ENCODE measurements at places on chromosomes 11 and 22.
A peak's percentile ranks its signal among the peaks of the same experiment; 100 is the strongest.

DNA sequence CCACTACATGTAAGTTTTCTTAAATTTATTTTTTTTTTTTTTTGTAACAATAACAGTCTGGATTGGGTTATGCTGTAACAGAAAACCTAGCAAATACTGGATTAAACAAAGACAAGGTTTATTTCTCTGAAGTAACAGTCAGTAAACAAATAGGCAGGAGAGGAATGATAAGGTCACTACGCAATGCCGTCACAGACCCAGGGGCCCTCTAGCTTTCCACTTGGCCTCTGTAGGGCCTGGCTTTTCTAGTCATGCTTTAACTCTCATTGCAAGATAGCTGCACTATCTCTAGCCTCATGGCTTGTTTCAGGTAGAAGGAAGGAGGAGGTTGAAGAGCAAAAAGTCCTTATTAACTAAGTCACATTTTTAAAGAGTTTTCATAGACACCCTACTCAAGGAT lies 6.5 kb downstream of the OR10A6 start:
- H3K27me3 ChIP-seq, result peaks cover 44% of the 10 kb centered on the region
- H3K36me3 ChIP-seq, result no peaks in the 10 kb centered on the region
- H3K4me3 ChIP-seq, result no peak overlapping the region

DNA sequence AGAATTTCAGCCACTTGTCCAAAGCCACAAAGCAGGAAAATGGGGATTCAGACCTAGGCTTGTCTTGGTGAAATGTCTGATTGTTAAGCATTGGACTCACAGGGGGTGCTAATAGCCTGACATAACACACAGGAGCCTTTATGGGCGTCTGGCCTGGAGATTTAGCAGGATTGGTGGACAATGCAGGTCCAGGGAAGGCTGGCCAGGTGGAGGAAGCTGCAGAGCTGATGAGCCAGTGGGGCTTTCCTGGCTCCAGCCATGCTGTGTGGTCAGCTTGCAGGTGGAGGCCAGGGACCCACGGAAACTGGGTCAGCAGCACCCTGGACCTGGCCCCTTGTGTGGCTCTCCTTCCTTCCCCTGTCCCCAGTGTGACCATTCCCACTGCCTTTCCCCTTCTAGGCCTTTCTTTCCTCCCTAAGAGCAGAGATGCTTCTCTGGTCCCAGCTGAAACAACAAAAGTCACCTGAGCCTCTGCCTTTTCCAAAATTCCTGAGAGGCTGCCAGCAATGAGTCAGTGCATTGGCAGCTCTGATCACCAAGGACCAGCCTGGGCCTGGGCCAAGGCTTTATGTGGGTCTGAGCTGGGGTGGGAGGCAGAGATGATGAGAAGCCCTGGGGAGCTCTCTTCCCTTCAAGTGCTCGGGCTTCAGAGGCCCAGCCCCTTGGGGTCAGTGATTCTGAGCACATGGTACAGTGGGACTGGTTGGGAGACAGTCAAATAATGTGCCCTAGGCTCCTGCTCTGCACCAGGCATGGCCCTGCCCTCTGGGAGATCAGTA lies 85.2 kb downstream of the CCDC81 start:
- peaks cover 7% of the 10 kb centered on the region for H3K4me1 ChIP-seq
- no peak overlapping the region for H3K27ac ChIP-seq
- H3K4me3 ChIP-seq, result no peak overlapping the region
- no peak for DNase-seq

GRCh38 chr22:28826921-28827320 lies 26.6 kb upstream of the XBP1 start:
- H3K36me3 ChIP-seq, result peaks cover 3% of the 10 kb centered on the region
- H3K4me1 ChIP-seq, result peaks cover 51% of the 10 kb centered on the region
- H3K4me3 ChIP-seq, result no peak overlapping the region
- H3K27me3 ChIP-seq, result no peaks in the 10 kb centered on the region
- H3K27ac ChIP-seq, result no peak overlapping the region
- DNase-seq, result no peak

DNA sequence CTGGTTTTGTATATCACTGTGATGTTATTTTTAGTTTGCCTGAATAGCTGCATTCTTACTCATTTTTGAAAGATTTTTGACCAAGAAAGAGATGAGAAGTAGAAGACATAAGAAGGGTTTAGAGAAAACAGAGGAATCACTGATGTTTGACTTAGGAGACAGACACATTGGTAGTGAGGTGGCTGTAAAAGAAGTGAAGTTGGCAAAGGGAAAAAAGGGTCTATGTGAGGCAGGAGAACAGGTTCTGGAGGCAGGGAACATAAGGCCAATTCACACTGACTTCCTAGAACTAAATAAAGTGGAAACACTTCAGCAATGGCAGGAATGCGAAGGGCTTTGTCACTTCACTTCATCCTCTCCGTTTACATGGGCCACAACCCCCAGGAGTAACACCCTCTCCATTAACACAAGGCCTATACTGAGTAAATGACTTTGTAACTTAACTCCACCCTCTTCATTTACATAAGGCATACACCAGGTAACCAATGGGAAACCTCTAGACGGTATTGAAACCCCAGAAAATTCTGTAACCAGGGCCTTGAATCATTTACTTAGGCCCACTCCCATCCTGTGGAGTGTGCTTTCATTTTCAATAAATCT lies 36.5 kb downstream of the CTSC start:
- H3K4me3 ChIP-seq, result peak overlapping the region; percentile 66
- DNase-seq, result no peak
- H3K27me3 ChIP-seq, result no peaks in the 10 kb centered on the region
- peaks cover 56% of the 10 kb centered on the region for H3K36me3 ChIP-seq

- no peak for DNase-seq
- no peak overlapping the region for H3K4me3 ChIP-seq
- H3K27ac ChIP-seq, result no peak overlapping the region
- H3K27me3 ChIP-seq, result no peaks in the 10 kb centered on the region
- H3K4me1 ChIP-seq, result no peaks in the 10 kb centered on the region
Observed at GRCh38 chr11:32244453-32244852, 153.6 kb downstream of the RCN1 start.

DNA sequence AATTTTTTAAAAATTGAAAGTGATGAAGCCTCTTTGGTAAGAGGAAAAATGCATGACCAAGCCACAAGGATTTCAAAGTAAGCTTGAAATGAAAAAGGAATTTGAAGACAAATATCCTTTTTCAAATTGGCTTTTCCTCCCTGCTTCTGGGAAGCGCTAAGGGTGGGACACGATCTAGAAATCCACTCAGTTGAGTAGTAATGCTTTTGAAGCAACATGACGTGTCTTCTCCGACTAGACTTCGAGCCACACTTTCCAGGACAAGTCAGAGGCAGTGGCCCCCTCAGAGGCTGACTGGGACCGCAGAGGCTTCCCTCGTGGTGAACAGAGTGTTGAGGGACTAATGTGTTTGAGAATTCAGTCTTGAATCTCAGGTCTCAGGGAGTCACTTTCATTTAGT lies 39.8 kb downstream of the KREMEN1 start:
- DNase-seq, result no peak
- H3K27ac ChIP-seq, result no peak overlapping the region
- no peaks in the 10 kb centered on the region for H3K36me3 ChIP-seq
- H3K4me1 ChIP-seq, result no peaks in the 10 kb centered on the region

DNA sequence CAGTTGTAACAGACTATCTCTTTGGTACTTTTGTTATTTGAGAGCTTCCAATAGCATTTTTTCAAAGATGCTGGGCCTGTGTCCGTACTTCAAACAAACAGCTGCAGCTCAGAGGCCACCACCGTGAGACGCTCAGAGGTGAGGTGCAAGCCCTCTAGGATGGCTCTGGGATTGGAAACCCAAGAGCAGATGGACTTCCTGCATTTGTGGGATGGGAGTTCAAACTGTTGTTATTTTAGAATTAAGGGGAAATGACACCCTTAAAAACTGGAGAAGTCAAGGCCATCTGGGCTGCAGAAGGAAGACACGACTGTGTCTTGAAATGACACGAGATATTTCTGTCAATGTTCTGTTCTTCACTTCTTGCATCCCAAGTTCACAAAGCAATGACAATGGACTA lies 9.2 kb upstream of the IL10RA start:
- peaks cover 4% of the 10 kb centered on the region for H3K36me3 ChIP-seq
- H3K27me3 ChIP-seq, result no peaks in the 10 kb centered on the region
- no peak overlapping the region for H3K4me3 ChIP-seq
- peaks cover 73% of the 10 kb centered on the region for H3K4me1 ChIP-seq
- DNase-seq, result no peak

- no peaks in the 10 kb centered on the region for H3K27me3 ChIP-seq
- no peak overlapping the region for H3K27ac ChIP-seq
Observed at GRCh38 chr11:95918720-95919119, 5.2 kb downstream of the MTMR2 start.

- no peak overlapping the region for H3K27ac ChIP-seq
- no peak overlapping the region for H3K4me3 ChIP-seq
- peaks cover 1% of the 10 kb centered on the region for H3K36me3 ChIP-seq
- H3K27me3 ChIP-seq, result peaks cover 93% of the 10 kb centered on the region
- DNase-seq, result no peak
Observed at GRCh38 chr11:75689863-75690609, 21.2 kb upstream of the MAP6 start.

DNA sequence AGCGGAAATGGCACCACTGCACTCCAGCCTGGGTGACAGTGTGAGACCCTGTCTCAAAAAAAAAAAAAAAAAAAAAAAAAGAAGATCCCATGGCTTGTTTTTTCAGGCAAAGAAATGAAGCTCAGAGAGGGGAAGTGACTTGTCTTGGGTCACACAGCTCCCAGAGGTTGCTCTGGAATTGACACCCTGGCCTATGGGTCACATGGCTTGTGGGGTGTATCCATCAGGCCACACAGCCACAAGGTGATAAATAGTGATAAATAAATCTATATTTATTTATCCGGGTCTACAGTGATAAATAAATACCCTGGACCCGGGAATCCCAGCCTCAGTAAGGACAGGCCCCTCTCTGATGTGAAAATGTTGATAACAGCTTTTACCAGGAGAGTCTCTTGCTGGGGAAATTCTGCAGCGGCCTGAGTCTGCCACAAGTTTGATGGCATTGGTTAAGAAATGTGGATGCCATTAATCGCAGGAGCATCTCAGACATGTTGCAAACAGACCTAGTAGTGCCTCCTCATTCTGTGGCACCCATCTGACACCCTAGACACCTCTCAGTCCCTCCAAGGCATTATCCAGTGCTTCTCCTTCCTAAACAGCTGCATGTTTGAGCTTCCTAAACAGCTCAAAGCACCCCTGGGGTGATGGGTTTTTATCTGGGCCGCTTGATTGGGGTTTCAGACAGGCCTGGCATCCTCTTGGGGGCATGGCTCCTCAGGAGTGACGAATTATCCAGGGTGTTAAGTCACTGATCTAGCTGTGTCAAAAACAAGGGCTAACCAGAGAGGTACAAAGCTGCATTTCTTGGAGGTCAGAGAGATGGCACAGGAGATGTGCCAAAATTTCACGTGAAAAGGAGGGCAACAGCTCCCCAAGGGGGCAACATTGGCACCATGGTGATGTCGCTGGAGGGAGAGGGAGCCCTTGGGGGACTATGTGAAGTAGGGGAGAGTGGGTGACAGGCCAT lies 1.9 kb upstream of the EMID1 start:
- no peak overlapping the region for H3K4me3 ChIP-seq
- DNase-seq, result no peak
- peaks cover 35% of the 10 kb centered on the region for H3K4me1 ChIP-seq
- H3K27ac ChIP-seq, result no peak overlapping the region
- peaks cover 8% of the 10 kb centered on the region for H3K27me3 ChIP-seq

GRCh38 chr11:118100691-118101232 lies 14.0 kb upstream of the SMIM35 start:
- DNase-seq, result no peak
- H3K36me3 ChIP-seq, result no peaks in the 10 kb centered on the region
- H3K4me1 ChIP-seq, result no peaks in the 10 kb centered on the region
- H3K4me3 ChIP-seq, result no peak overlapping the region
- peaks cover 60% of the 10 kb centered on the region for H3K27me3 ChIP-seq

GRCh38 chr11:62602141-62603071 lies 741 bp upstream of the MTA2 start:
- no peak for DNase-seq
- H3K4me1 ChIP-seq, result peaks cover 55% of the 10 kb centered on the region
- peaks cover 39% of the 10 kb centered on the region for H3K36me3 ChIP-seq
- no peaks in the 10 kb centered on the region for H3K27me3 ChIP-seq
- H3K4me3 ChIP-seq, result peak overlapping the region; percentile 84

GRCh38 chr11:93652679-93653078 lies 8.8 kb upstream of the CEP295 start:
- H3K27me3 ChIP-seq, result peaks cover 28% of the 10 kb centered on the region
- no peaks in the 10 kb centered on the region for H3K36me3 ChIP-seq
- no peaks in the 10 kb centered on the region for H3K4me1 ChIP-seq
- no peak overlapping the region for H3K4me3 ChIP-seq
- H3K27ac ChIP-seq, result no peak overlapping the region

DNA sequence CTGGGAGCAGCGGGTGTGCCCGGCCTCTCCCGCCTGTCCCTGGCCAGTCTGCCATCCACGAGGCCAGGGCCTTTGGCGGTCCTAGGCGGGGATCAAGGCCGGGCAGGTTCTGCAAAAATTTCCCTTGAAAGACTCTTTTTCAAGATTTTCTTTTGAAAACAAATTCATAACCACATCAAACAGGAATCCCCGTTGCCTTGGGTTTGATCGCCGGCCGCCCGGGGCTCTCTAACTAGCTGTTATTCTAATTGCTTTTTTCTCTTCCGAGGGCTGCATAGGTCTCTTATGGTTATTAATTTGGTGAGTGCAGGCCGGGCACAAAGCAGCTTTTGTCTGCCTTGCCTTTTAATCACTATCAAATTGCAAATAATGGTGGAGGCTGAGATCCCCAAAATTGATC lies 42.0 kb downstream of the CDKN1C start:
- no peak for DNase-seq
- H3K36me3 ChIP-seq, result no peaks in the 10 kb centered on the region
- no peak overlapping the region for H3K4me3 ChIP-seq
- H3K27ac ChIP-seq, result no peak overlapping the region

- H3K27ac ChIP-seq, result no peak overlapping the region
- H3K4me3 ChIP-seq, result no peak overlapping the region
- H3K4me1 ChIP-seq, result no peaks in the 10 kb centered on the region
- H3K36me3 ChIP-seq, result no peaks in the 10 kb centered on the region
- DNase-seq, result no peak
- H3K27me3 ChIP-seq, result peaks cover 81% of the 10 kb centered on the region
Observed at GRCh38 chr22:44245438-44245837, 64.7 kb downstream of the PARVG start.

- H3K27ac ChIP-seq, result no peak overlapping the region
- peaks cover 12% of the 10 kb centered on the region for H3K36me3 ChIP-seq
- peaks cover 40% of the 10 kb centered on the region for H3K4me1 ChIP-seq
- H3K4me3 ChIP-seq, result no peak overlapping the region
- H3K27me3 ChIP-seq, result no peaks in the 10 kb centered on the region
Observed at GRCh38 chr11:33291004-33291777, 34.0 kb downstream of the HIPK3 start.

GRCh38 chr11:117179048-117179999 lies 781 bp downstream of the SIDT2 start:
- peak; percentile 39 for DNase-seq
- peaks cover 14% of the 10 kb centered on the region for H3K36me3 ChIP-seq
- peak overlapping the region; percentile 90 for H3K27ac ChIP-seq
- no peaks in the 10 kb centered on the region for H3K27me3 ChIP-seq

DNA sequence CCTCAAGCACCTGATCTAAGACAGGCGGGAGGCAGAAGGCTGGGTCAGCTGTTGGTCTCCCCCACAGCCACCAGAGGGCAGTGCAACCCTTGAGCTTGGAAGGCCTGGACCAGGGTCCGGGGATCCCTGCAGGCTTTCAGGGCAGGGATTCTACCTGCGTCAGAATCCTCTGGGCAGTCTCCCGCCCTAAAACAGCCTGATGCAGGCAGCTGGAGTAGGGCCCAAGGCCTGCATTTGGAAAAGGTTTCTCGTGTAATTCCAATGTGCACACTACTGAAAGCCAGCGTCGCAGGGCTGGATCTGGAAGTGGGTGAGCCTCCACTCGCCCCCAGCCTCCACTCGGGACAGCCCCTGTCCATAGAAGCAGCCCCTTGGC lies 31.8 kb downstream of the BID start:
- no peak overlapping the region for H3K4me3 ChIP-seq
- peaks cover 19% of the 10 kb centered on the region for H3K36me3 ChIP-seq
- H3K4me1 ChIP-seq, result peaks cover 14% of the 10 kb centered on the region
- H3K27me3 ChIP-seq, result no peaks in the 10 kb centered on the region
- H3K27ac ChIP-seq, result peak overlapping the region; percentile 88

Measured in central memory CD8-positive, alpha-beta T cell (primary cell).